AG09309 (cell line): ENCODE measurements at places on chromosomes 3 and 15.

- DNase-seq: no peak
Observed at GRCh38 chr3:187695449-187695848, 6.9 kb downstream of the RTP2 start.

DNA sequence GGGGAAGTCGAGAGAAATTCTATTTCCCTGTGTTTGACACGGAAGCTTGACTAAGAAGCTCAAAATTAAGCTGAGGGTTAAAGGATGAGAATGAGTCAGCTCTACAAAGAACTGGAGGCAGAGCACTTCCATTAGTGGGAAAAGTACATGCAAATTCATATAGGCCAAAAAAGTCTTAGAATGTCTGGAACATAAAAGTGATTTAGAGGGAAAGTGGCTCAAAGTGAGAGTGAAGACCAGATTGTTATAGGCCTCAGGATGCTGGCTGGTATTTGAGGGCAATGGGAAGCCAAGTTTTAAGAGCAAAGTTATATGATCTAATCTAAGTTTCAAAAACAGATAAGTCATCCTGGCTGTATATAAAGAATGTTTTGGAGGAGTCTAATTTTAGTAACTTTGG is 857.3 kb downstream of the NAALADL2 start:
- DNase-seq: peak; percentile 29

DNA sequence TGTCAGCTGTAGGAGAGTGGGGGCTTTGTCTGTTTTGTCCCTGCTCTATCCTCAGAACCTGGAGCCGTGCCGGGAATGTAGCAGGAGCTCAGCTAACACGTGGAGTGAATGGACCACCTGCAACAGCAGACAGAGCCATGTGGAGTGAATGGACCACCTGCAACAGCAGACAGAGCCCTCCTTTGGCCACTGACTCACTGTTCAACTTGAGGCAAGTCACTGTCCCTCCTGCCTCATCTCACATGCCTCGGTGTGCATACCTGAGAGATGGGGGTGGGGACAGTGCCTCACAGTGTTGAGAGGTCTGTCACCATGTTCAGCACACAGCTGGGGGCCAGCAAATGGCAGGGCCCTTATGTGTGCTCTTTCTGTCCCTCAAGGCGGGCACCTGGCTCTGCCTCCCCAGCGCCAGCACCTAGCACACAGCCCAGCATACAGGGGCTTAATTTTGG is 27.9 kb downstream of the FEM1B start:
- no peak for DNase-seq

GRCh38 chr15:49824775-49825099 is 203.9 kb downstream of the DTWD1 start:
- DNase-seq: no peak

- DNase-seq: no peak
Observed at GRCh38 chr15:54556231-54556630, 578.0 kb downstream of the UNC13C start.

DNA sequence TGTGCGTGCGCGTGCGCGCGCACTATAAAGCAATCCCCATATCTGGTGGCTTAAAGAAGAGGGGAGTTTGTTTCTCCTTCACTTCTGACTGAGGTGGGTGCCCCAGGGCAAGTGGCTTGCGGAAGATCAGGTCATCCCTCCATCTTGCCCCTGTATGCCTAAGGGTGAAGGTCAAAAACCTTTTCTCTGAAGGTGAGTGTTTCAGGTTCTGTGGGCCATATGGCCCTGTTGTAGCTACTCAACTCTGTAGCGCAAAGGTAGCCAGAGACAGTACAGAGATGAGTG is 5.5 kb downstream of the ABTB1 start:
- no peak for DNase-seq

GRCh38 chr15:77846986-77847385 is 214.3 kb upstream of the LINGO1 start:
- DNase-seq: no peak

GRCh38 chr15:53658827-53659555 is 100.5 kb downstream of the WDR72 start:
- no peak for DNase-seq

GRCh38 chr3:72303926-72304325 is 519.0 kb upstream of the PROK2 start:
- DNase-seq: no peak

DNA sequence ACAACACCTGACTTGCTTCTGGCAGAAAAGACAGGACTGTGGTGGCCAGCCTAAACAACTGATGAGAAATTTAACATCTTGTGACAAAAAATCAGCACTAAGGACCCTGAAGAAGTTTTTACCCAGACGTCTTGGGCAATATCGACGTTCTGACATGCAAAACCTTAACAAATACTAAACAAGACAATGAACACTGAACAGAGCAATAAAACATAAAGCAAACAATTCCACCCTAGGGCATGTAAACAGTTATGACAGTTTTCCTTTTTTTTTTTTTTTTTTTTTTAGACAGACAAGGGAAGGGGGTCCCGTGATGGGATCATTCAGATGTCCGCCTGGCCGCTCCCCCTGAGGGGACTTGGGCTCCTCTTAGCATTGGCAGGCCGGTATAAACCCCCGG is 738.0 kb downstream of the SI start:
- DNase-seq: no peak

DNA sequence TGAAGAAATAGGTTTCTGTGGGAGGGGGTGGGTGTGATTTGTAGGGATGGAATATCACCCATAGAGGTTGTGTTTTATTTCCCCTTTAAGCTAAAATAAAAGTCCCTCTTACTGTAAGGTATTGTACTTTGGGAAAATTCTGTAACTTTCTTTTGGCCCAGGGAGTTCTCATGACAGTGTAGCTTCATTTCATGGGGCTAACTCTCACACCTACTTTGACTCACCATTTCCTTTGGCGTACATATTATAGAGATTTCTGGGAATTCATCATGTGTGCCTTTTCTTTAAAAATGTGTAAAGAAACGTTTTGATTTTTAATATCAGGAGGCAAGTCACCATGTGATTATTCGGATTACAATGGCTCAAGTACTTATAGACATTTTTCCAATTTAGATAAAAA is 477.7 kb upstream of the CFAP20DC start:
- no peak for DNase-seq

- no peak for DNase-seq
Observed at GRCh38 chr3:44284949-44285348, 43.3 kb downstream of the TOPAZ1 start.

- no peak for DNase-seq
Observed at GRCh38 chr3:4680871-4681300, 187.7 kb downstream of the ITPR1 start.

DNA sequence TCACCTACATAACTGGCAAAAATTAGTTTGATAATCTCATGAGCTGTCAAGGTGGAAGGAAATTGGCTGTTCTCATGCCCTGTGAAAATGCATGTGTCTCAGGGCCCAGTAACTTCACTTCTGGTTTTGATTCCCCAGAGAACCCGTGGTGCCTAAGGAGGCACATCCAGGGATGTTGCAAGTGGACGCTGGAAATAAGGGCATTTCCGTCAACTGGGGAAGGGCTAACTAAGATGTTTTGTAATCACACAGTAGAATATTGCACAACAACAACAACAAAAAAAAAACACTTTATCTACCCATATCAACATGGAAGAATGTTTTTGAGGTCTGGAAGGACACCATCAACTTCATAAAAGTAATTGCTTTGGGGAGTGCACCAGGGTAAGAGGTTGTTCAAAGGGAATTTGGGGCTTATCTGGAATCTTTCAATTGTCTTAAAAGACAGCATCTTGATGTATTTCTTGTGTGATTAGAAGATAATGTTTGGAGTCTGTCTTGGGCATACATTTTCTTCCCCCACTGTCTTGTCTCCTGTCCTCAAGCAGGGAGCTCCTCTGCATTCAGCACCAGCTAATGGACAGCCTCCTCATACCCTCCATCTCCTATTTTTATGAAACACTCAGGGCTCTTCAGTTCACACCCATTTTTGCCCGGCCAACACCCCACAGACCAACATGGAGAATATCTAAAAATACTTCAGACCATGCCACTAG is 37.2 kb upstream of the PRR20G start:
- DNase-seq: no peak

DNA sequence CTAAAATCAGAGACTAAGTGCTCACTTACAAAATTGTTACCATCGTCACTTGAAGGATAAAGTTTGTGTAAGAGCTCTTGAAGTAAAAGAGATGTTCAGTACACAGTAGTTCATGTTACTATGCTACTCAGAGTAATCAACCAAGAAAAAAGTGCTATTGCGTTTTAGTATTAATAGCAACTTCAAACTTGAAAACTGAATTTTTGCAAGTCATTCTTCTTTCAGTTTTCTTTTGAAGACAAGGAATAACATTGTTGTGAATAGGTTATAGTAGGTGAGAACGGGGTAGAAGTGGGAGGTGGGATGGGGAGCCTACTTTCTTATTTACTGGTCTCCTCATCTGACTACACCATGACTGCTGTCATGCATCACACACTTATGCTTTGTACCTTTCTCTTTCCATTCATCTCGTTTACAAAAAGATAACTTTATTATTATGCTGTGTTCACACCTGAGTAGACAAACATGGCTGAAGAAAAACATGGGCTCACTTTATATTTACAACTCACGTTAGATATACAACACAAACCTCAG is 39.3 kb upstream of the P3H2 start:
- DNase-seq: no peak

GRCh38 chr3:156518726-156519125 is 36.2 kb downstream of the SSR3 start:
- no peak for DNase-seq
